ENCODE measurements at places on chromosomes 4 and X.

GRCh38 chr4:30962939-30963338 is 242.8 kb downstream of the PCDH7 start:
- DNase-seq = no peak

GRCh38 chr4:79652232-79652631 is 244.2 kb upstream of the GK2 start:
- DNase-seq = no peak

DNA sequence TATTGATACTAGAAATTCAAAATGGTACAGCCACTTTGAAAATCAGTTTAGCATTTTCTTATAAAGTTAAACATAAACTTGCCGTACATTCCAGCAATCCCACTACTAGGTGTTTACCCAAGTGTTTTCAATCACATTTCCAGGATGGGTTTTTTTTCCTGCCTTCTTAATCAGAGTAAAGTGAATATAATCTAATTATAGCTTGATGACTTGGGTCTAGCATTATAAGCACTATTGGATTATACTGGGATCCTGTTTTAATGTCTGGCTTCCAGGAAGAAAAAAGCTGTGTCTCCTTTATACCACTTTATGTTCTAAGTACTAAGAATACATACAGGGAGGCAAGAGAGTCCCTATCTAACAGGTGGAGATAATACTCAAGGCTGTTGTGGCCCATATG is 103.3 kb upstream of the KLHL13 start:
- DNase-seq = no peak

DNA sequence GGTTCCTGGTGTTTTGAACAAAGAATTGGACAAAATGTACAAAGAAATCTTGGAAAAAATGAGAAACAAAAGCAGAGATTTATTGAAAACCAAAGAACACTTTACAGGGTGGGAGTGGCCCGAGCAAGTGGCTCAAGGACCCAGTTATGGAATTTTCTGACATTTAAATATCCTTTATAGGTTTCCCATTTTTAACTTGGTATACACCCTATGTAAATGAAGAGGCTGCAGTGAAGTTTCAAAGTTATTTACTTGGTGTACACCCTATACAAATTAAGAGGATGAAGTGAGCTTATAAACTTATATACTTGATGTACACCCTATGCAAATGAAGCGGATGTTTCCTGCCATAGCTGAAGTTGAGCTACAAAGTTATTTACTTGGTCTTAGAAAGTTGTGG is 4.7 kb downstream of the NLRP2B start:
- no peak for DNase-seq

DNA sequence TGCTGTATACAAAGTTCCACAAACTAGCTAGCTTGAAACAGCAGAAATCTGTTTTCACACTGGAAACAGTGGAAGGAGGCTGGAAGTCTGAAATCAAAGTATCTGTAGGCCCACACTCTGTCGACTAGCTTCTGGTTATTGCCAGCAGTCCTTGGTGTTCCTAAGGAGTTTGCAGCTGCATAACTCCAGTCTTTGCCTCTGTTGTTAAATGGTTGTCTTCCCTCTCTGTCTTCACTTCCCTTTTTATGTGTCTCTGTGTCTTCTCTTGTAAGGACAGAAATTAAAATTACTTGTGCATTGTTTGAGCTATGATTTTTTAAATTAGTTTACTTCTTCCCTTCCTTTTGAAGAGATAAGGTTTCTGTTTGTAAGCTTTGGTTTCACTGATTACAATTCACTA is 8.2 kb downstream of the MTHFD2L start:
- no peak for DNase-seq

DNA sequence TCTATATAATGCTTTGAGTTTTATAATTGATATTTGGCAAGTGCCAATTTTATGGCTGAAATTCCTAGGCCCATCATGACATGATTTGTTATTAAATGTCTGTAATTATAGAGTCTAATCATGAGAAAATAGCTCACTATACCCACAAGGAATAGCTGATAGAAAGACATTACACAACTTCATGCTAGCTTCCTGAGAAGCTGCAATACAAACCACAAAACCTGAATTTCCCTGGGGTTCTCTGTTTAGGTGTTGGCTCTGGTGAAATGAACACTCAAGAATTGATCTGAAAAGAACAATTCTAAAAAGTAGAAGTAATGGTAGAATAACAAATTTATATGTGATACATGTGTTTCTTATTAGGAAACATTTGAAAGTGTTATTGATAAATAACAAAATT is 169.6 kb downstream of the GASK1B start:
- DNase-seq = no peak

- DNase-seq = no peak
Observed at GRCh38 chr4:86315579-86315978, 44.3 kb downstream of the MAPK10 start.

DNA sequence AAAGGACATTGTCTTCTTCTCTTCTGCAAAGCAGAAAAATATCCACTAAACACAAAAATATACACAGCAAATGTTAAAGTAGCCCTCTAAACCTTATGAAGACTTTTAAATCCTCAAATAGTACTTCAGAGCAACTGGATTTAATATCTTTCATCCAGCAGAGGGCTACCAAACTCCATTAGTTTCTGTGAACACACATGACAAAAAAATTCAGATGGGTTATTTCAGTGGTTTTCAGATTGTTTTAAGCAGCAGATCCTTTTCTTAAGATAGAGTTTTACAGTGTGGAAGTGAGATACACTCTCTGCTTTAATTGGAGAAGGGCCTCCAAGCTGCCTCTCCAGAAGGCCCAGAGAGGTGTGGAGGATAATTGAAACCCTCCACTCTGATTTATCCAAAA is 56.7 kb downstream of the ANK2 start:
- DNase-seq = peak; percentile 50

DNA sequence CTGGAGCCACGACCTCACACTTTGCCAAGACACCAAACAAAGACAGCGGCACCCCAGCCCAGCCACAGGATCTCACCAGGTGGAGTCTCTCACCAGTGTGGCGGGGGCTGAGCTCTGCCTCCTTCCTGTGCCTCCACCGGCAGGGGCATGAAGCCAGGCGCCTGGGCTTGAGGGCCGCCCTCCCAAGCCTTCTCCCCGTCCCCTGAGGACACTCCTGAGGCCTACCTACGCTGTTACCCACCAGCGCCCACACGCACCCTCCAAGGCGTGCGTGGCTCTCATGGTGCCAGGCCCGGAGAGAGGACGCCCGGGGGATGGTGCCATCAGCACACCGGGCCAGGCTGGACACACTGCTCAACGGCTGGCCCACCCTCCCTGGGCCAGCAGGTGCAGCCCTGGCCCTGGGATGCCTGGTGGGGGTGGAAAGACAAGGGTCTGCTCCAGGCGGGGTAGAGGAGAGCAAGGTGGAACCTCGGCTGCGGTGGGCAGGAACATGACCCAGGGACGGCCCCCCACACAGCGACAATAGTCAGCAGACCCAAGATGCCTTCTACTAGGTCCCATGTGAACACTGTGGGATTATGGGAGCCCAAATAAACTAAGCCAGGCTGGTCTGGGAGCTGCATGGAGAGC is 22.1 kb downstream of the NELFA start:
- DNase-seq = no peak

GRCh38 chr4:43452948-43453347 is 560.4 kb downstream of the GRXCR1 start:
- DNase-seq = no peak

- no peak for DNase-seq
Observed at GRCh38 chr4:10281996-10282395, 165.4 kb upstream of the WDR1 start.

GRCh38 chrX:129488359-129488758 is 34.9 kb downstream of the SMARCA1 start:
- peak; percentile 0 for DNase-seq

DNA sequence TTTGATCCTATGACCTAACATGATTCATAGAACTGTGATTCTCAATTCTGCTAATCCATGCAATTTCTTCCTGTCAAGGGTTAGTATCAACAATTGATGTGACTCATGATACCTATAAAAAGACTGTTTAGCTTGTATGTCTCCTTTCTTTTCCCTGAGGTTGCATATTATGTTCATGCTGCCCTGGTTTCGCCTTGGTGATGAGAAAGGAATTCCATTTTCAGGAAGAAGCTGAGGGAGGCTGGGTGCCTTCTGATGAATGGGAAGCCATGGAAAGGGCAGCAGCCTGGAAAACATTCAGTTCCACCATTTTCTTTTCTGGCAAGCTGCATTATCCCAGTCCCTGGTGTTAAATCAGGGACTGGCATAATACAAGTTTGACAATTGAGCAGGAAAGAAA is 976.5 kb downstream of the RPA4 start:
- no peak for DNase-seq

GRCh38 chr4:19224820-19225219 is 1026.9 kb upstream of the SLIT2 start:
- peak; percentile 49 for DNase-seq

- DNase-seq = no peak
Observed at GRCh38 chr4:155687380-155687982, 20.8 kb downstream of the GUCY1A1 start.

DNA sequence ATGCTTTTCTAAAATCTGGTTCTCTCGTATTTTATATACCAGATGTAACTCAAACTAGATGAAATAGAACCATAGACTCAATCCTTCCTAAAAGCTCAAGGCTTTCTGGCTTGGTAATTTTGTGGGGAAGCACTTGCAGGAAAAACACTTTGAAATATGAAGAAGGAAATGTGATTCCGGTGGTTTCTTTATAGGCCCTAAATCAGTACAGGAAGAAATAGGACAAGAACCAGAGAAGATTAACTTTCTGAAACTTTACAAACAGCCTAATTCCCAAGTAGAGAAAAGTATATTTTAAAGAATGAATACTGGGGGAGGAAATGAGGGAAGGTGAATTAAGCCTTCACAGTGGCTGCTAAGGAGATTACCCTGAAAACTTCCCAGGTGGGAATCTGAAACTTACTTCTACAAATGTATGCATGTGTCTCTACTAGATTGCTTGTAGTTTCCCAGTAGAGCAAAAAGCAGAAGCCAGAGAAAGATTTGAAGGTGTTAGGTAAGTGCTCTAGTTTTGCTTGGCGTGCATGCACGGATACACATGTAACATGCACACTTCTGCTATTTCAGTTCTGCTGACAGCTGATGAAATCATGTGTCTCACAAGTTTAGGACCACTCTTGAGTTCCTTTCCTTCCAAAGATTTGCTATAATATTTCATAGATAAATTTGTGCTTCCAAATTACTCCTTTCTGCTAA is 92.1 kb downstream of the AFF1 start:
- no peak for DNase-seq

DNA sequence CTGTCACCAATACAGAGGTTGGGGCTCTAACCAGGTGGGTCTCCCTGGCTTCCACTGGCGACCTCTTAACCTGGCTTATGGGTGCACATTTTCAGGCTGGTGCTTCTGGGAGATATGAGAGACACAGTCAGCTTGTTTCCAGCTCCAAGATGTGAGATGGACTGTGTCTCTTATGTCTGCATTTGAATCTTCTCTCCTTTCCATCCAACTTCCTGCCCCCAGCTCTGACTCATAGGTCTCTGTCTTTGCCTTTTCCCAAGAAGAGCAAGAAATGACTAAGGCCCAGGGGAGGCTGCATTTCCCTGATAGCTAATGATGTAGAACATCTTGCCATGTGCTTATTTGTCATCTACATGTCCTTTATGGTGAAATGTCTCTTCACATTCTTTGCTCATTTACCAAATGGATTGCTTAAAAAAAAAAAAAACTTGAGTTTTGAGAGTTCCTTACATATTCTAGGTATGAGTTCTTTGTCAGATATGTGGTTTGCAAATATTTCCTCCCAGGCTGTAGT is 3.2 kb upstream of the UXT start:
- peak; percentile 55 for DNase-seq

- DNase-seq = no peak
Observed at GRCh38 chr4:184826691-184827270, 1.0 kb upstream of the ACSL1 start.

DNA sequence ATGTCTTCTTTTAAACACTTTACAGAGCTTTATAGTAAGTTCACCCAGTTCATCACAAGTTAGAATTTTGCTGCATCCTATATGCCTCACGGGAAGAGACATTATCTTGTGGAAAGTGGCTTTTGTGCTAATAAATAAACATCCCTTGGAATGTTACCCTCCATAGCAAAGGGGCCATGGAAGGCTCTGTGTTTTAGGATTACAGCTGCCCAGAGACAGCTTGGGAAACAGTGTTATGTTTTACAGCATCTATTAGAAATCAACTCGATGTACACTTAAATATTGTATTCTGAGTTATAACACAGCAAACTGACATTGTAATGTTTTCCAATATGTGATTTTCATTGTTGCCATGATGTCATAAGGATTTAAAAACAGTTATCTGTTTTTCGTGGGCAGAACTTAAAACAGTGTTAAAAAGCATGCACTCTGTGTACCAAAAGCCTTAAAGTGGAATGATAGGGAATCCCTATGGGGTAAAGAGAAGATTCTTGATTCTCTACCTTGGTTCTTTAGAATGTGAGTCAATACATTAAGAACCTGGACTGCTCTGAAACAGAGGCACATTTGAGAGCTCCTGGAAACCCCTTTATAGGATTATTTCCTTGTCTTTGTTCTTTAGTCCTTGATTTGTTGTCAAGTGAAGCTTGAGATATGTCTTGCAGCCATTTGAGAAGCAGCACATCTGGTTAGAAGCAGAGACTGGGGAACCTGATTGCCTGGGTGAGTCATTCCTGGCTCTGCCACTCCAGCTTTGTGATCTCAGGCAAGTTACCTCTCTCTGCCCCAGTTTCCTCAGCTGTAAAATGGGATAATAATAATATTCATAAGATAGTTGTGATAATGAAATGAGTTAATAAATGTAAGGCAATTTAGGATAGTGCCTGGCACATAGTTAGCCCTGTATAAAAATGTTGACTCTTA is 41.6 kb downstream of the ARHGAP10 start:
- no peak for DNase-seq

DNA sequence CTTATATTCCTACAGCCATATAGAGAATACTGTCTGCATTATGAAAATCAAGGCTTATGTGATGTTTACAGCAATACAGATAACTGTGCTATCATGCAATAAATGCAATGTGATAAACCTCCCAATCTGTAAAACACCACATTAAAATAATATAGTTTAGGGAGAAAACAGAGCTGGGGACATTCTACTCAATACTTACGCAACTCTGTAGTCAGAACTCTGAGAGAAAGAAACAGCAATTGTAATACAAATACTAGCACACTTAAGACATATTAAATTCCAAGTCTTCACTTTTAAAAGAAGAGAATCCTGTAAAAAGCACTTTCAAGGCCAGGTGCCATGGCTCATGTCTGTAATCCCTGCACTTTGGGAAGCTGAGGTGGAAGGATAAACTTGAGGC is 61.4 kb downstream of the ANKRD17 start:
- DNase-seq = no peak

- no peak for DNase-seq
Observed at GRCh38 chr4:7932287-7932686, 7.4 kb downstream of the AFAP1 start.
